ENCODE measurements at places on chromosomes 13 and 19.

GRCh38 chr13:42356184-42356575 lies 84.2 kb downstream of the AKAP11 start:
- no peak for DNase-seq

GRCh38 chr19:53394522-53394973 lies 401 bp upstream of the ZNF765 start:
- DNase-seq, result no peak

- DNase-seq, result no peak
These were observed 42.2 kb upstream of the VSTM2B start for GRCh38 chr19:29483641-29483920.

DNA sequence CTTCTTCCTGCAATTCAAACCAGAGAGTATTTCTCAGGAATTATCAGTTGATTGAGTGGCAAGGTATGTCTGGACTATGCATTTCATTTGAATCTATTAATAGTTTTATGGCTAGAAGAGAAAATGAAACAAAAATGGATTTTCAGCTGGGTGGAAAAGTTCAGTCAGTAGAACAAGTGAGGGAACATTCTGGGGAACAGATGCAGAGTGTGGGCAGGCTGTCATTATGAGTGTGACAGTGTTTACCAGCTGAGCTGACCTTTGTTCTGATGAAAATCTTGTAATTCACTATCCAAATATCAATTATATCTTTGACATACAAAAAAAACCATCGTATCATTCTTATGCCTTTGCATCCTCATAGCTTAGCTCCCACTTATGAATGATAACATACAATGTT lies 2.6 kb upstream of the CLC start:
- DNase-seq, result no peak

DNA sequence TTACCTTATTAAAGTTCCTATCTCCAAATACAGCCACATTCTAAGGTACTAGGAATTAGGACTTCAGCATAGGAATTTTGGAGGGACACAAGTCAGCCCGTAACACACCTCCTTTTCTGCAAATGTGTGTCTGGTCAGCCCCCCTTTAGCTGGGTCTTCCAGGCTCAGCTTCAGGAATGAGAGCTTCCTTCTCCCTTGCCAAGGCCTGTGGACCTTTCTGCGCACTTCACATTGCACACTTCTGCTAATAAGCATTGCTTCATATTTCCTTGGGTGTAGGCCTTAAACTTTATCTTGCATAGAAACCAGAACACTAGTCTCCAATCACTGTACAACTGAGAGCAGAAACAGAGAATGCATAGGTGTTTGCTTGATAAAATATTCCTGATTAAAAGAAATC lies 4.5 kb upstream of the STK24 start:
- no peak for DNase-seq

Measured in fibroblast of skin of scalp (primary cell).